ENCODE measurements at places on chromosomes 12 and 14.

- no peak for DNase-seq
Observed at GRCh38 chr14:95758331-95758730, 44.4 kb upstream of the TCL1A start.

DNA sequence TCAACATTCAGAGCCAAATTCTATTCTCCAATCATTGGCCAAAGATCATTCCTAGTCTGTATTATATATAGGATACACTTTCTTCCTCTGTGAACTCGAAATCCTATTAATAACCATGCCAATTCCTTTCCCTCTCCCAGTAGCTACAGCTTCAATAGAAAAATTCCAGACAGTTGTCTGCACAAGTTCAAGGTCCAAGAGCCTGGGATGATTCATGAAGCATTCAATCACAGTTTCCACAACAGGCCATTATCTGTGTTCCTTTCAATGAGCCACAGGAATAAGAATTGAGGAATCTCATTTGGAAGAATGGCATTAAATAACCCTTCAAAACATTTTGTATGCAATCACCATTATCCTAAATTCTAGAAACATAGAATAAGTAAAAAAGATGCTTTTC lies 437.4 kb downstream of the RMST start:
- no peak for DNase-seq

- peak; percentile 46 for DNase-seq
Observed at GRCh38 chr14:102095871-102096568, 9.2 kb upstream of the HSP90AA1 start.

- DNase-seq: no peak
Observed at GRCh38 chr14:99191395-99192027, 80.5 kb downstream of the BCL11B start.

DNA sequence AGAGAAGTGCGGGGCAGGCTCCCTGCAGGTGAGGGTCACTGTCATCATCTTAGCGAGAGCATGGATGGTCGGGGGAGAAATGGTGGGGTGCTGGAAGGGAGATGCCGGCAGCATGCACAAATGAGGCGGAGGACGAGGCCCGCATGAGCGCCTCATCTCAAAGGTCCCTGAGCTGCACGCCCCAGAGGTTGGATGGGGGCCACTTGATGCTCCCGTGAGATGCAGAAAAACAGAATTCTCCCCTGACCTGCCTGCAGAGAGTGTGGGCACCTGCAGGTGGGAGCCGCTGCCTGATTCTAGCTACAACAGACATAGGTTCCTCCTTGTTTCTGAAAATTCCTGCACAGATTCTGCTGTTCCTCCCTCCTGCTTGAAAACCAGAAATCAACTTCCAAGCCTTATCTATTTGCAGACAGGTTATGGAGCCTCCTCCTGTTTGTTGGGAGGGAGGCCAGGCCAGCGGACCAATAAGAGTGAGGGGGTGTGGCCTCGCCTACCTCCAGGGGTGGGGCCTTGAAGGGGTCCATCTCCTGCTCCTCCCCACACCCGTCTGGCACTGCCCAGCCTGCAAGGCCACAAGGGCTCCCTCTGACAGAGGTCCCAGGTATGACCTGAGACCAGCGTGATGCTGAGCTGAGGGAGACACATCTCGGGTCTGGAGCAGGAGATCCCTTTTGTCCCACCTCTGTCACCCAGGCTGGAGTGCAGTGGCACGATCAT lies 67.2 kb downstream of the KDM2B start:
- peak; percentile 88 for DNase-seq

DNA sequence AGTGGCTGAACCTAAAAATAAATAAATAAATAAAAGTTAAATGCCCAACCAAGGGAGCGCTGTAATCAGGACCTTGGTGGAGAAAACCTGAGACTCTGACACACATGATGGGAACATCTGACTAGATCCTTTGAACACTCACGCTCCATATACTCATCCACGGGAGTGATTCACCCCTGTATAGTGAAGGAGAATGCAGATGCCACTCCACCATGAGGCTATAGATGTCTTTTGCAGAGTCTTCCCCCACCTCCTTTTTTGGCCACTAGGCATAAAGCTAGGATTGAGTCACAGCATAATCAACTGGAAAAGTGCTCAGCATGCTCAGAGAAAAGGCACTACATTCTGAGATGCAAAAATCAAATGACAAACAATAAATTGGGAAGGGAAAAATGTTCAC lies 19.0 kb downstream of the ADAM20 start:
- DNase-seq: no peak

DNA sequence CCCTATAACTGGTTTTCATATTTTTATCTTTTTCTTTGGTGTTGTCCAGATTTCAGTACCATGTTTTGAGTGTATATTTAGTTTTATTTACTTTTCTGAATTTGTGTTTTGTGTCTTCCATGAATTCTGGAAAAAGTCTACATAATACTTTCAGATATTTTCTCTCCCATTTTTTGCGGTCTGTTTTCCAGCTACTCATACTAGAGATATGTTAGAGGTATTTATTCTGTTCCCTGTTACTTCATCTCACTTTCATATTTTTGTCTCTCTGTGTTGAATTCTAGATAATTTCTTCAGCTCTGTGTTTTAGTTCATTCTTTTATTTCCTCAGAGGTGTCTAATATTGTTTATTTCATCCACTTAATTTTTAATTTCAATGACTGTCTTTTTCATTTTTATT lies 74.2 kb downstream of the IFT81 start:
- no peak for DNase-seq

DNA sequence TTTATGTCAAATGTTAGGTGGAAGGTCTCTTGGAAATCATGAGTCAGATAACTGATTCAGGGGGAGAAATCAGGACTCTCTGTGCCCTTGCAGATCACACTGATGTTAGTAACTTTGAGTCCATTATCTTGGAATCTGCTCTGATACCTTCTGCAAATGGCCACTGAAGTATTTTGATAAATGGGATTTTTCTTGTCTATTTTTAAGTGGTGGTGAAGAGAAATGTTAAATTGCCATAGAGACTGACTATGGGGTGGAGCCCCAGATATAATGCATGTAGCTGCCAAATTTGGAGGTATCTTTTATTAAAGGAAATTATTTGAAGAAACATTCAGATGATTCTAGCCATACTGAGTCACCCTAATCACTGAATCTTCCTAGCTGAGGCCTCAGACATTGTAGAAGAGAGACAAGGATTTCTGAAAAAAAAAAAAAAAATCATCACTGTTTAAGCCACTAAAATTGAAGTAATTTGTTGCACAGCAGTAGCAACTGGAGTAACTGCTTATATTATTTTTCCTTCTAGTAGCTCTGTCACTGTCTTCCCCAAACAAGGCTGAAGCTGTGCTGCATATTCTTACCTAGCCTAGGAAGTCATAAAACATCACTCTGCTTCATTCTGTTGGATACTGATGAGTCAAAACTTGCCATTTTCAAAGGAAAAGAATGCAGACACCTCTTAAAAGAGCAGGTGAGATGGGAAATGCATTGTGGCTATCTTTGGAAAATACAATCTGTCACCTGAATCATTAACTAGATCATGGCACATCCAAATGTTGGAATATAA lies 36.0 kb upstream of the CLEC14A start:
- DNase-seq: no peak

GRCh38 chr12:109462868-109463692 lies 14.0 kb downstream of the KCTD10 start:
- DNase-seq: peak; percentile 51

- DNase-seq: peak; percentile 33
Observed at GRCh38 chr12:14239935-14240872, 125.3 kb upstream of the ATF7IP start.

DNA sequence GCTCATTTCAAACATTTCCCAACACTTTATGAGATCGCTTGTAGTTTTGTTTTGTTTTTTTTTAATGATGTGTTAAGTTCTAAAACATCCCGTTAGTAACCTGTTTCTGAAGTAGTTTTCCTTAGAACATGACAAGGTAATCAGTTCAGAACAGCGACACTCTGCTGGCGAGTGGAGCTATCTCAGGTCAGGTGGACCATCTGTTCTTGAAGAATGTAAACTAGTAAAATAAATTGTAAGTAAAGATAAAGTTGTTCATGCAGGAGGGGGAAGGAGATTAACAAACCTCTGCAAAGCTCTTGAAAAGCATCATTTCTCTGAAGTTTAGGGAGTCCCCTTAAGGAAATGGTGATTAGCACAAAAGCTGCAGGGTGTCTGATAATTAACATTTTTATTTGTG lies 71.9 kb upstream of the DACT1 start:
- no peak for DNase-seq

DNA sequence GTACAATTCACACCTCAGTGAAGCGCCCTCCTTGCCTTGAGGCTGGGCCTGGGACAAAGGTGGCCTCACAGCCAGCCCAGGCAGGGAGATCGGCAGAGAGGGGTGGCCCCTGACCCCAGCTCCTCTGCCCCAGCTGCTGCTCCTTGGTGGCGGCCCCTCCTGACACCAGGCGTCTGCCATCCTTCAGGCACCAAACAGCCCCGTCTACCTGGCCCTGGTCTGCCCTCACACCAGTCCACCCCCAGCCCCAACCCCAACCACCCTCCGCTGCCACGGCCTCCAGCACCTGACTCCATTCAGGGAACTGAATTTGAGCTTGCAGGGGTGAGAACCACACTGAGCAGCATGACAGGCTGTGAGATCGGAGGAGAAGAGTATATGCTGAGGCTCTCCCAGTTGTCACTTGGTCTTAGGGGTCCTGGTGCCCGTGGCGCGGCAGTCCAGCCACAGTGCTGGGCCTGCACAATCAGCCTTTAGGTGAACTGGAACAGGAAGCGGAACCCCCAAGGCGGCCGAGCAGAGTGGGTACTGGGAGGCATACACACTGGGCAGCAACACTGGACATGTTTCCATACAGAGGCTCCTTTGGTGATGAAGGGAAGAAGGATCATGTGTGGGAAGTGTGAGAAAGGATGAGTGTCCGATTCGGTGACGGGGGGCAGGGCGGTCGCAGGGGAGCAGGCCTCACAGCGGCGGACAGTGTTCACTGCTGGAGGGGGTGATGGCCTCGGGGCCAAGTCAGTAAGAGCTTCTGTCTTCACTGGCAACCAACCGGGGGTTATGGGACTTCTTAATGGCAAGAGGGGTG lies 18.7 kb downstream of the ZFYVE21 start:
- DNase-seq: no peak

GRCh38 chr12:10466311-10466710 lies 13.1 kb upstream of the KLRC1 start:
- DNase-seq: no peak

GRCh38 chr12:24467226-24467625 lies 481.7 kb downstream of the BCAT1 start:
- DNase-seq: no peak

GRCh38 chr12:12915656-12916055 lies 24.3 kb downstream of the GPRC5A start:
- no peak for DNase-seq

DNA sequence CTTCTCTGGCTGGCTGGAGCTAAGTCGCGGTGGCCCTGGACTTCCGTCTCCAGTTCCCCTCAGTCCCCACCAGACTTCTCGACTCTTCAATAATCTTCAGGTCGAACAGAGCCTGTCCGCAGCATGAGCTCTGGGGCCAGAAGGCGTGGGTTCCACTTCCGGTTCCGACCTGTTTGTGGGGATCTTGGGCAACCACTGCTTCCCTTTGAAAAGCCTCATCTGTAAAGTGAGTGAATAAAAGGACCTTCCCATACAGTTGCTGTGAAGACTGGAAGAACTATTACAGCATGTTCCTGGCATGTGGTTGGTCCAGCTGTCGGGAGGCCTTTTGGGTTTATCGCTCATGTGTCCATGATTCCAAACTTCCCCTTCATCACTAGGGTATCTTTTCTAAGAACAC lies 19.4 kb downstream of the ADGRD1 start:
- no peak for DNase-seq

GRCh38 chr12:78035901-78036606 lies 205.4 kb downstream of the NAV3 start:
- DNase-seq: peak; percentile 29

- DNase-seq: no peak
Observed at GRCh38 chr14:68824207-68824516, 31.3 kb upstream of the ZFP36L1 start.

- DNase-seq: no peak
Observed at GRCh38 chr12:6047249-6048237, 76.9 kb downstream of the VWF start.

DNA sequence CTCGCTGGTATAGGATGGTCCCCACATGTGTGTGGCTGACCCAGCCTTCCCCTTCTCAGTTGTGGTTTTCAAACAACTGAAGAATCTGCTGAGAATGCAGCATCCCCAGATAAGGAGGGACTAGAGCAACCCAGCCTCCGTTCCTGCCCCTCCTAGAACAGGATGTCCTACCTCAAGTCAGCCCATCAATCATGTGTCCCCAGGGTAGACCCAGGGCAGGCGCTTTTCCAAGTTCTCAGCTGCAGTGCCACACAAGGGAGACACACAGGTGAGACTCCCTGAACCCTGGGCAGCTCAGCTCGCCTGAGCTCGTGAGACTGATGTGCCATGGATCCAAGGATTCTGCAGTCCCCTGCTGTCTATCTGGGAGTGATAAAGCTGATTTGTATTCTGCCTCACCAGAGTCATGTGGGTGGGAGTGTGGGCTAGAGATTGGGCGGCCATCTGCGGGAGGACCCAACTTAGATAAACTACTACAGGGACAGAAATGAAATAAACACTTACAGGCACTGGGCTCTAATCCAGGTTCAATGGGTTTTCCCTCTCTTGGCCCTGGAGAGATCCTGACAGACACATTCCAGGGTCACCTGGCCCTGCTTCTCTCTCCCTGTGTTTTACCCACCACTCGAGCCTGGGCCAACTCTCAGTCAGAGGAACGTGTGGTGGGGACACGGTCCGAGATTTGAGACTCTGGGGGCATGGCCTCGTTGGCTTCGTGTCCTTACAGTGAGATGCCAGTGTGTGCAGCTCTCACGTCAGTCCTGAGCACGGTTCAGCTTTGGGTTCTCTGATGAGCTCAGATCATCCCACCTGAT lies 303.5 kb upstream of the SFSWAP start:
- DNase-seq: peak; percentile 46

- no peak for DNase-seq
Observed at GRCh38 chr12:13223179-13223804, 26.8 kb downstream of the EMP1 start.

GRCh38 chr14:47715330-47715729 lies 39.9 kb upstream of the MDGA2 start:
- DNase-seq: no peak

GRCh38 chr14:59699442-59699841 lies 122.8 kb upstream of the CCDC175 start:
- no peak for DNase-seq

- DNase-seq: no peak
Observed at GRCh38 chr12:130922511-130922953, 31.2 kb upstream of the ADGRD1 start.

DNA sequence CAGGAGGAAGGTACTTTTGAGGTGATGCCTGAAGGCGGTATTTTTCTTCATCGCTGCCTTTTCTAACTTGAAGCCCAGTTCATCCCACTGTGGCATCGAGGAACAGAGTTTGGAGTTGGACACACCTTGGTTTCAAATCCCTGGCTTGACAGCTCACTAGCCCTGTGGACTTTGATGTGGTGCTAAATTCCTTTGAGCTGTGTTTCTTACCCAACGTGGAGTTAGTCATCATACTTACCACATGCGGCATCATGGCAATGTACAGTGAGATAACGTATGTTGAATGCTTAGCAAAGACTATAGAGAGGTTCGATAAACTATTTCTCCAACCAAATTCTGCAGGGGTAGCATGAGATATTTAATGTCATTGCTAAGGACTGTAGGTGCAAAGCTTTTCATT lies 3.4 kb downstream of the PLEKHG3 start:
- no peak for DNase-seq

Measured in SK-N-SH (cell line).